ENCODE measurements at places on chromosomes 3 and 15.

DNA sequence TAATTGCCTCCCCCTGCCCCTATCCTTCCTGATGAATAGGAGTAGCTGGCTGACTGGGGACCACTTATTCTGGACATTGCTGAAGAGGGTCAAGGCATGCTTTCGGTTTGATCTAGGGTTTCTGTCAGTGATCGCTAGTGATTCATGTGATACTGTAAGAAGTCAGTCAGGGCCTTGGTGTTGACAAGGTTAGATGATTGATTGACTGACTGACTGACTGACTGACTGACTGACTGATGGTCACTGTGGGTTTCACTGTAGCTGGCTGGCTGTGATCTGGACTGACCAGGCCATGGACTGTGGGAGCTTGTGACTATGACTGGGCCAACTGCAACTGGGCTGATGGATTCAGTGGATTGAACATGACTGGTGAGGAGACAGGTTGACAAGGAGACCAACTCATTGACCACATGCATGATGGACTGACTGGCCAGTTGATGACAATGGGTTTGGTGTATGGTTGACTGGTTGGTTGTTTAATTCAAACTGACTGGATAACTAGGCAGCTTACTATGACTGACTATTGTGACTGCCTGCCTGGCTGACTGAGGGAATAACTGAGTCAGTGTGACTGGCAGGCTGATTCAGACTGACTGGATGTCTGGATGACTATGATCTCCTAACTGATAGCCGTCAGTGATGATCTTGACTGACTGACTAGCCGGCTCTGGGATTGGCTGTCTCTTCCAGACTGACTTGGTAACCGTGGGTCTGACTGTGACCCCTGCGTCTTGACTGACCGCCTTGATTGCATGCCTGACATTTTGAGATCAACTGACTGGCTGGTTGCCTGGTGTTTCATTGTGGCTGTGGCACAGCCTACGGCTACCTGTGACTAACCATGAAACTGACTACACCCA lies 509.9 kb downstream of the SHQ1 start:
- peak; percentile 54 for DNase-seq

DNA sequence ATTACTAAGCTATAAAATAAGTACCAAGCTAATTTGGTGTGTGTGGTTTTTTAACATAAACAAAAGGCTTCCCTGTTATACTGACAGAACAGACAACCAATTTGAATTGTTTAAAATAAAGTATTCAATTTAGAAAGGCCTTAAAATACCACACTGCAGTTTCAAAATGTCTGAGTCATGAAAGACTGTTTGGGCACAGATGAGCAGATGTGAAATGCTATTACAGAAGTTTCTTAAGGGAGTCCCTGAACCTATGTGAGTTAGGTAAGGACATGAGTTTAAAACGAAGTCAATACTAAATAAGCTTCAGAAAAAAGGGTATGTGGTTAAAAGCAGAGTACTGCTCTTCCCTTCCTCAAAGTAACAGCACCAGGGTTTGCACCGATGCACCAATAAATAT lies 69.7 kb upstream of the SETMAR start:
- DNase-seq = no peak

GRCh38 chr15:52023169-52023922 lies 4.3 kb downstream of the MAPK6 start:
- DNase-seq = no peak

GRCh38 chr3:38497031-38497430 lies 891 bp downstream of the EXOG start:
- DNase-seq = no peak

DNA sequence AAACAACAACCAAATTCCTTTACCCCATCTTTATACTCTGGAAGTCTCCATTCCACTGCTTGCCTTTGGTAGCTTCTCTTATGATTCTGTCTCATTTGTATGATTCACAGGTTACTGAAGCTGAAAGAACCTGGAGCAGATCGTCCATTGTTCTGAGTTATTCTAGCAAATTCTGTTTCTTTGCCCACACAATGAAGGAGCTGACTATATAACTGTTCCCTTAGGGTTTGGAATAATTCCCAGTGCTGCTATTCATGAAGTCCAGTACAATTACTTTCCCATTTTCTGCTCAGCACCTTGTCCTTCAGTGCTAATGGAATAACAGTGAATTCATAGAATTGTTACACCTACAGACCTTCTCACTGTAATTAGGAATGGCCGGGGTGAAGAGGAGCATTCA lies 167.8 kb downstream of the CHST2 start:
- DNase-seq = no peak

DNA sequence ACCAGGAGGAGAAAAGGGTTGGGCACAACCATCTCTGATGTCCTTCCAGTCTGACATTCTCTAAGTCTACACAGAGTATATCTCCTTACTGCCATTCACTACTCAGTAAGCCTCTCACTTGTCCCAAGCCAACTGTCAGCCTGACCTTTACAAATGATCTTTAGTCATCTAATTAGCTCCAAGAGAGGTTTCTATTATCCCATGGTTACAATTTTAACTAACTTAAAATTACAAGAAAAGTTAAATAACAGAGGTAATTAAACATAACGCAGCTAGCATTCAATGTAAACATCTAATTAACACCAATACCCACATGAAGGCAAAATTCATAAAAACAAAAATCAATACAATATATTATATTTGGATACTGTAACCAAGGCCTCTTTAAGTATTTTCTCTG lies 126.9 kb downstream of the LSAMP start:
- DNase-seq = no peak

DNA sequence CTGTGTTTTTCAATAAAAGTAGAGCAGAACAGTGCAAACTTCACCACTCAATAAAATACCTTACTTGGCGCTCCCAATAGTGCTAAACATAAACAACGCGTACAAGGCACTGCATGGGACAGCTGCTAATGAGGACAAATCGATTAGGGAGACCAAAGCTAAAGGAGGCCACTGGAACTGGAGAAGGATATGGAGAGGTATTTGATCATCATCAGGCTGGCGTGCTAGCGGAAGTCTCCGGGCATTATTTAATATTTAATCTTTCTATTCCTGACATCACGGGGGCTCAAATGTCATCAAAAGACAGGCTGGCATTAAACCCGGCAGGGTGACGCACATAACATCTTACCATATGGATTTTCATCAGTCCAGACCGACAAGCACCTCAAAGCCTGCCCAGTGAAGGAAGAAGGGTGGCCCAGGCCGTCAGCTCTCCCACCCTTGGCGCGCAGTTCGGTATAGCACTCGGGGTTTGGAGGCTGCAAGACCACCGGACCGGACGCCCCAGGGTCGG lies 604 bp downstream of the CCPG1 start:
- no peak for DNase-seq

GRCh38 chr3:172562871-172563865 lies 39.9 kb upstream of the TNFSF10 start:
- DNase-seq = no peak
